ENCODE measurements at places on chromosomes 2 and 18.
A peak's percentile ranks its signal among the peaks of the same experiment; 100 is the strongest.

- no peak for DNase-seq
Measured at GRCh38 chr2:54083021-54083420, 32.4 kb upstream of the ACYP2 start.

- DNase-seq: no peak
Measured at GRCh38 chr2:67842375-67842959, 220.3 kb downstream of the C1D start.

- DNase-seq: no peak
Measured at GRCh38 chr2:215979620-215980019, 33.7 kb downstream of the MREG start.

GRCh38 chr2:99851089-99851488 lies 291.3 kb downstream of the AFF3 start:
- no peak for DNase-seq

GRCh38 chr2:84779781-84780180 lies 101.1 kb downstream of the TRABD2A start:
- no peak for DNase-seq

DNA sequence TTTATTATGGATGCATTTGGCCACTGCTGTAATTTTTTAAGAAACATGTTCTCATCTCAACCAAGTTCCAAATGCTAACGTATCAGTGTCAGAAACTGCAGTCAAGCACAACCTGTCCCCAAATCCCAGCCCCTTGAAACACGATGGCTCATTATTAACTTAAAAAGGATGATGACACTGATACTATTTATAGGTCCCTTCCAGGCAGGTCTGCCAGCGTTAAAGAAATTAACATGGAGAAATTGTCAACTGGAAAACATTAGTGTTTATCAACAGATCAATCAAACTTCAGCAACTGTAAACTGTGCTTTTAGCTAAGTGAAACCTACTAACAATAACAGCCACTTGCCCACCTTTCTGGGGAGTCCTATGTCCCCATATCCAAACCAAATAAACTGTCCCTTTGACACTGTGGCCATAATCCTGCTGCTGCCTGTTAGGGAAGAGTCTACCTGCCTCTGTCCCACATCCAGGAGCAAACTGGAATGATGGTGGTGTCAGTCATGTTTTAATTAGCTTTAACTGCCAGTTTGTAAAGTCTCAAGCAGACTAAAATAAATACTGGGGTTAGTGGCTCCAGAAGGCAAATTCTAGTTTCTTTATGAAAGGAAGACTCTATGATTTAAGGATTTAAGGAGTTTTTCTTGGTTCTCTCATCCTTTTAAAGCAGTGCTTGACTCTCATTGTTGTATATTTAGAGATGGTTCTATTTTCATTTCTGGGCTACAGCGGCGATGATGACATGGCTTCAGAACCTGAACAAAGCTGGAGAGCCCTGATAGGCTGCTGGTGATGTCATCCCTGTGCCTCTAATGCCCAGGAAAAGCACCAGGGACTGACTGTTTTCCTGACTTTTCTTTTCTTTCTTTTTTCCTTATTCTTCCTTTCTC lies 583.6 kb upstream of the PIK3C3 start:
- no peak for DNase-seq

GRCh38 chr2:174595116-174595809 lies 2.3 kb downstream of the WIPF1 start:
- no peak for DNase-seq

DNA sequence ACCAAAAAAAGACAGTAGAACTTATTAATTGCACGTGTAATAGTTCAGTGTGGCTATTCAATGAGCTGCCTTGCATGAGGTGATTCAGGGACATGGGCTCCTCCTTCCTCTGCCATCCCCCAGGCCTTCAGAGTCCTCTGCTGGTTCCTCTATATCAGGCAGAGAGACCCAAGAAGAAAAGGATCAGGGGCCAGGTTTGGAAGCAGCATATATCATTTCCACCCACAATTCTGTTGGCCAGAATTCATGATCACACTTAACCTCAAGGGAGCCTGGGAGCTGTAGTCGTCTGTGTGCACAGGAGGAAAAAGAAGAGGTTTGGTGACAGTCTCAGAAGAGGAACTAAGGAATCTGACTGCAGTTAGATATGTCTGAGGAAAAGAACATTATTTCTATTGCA lies 114.0 kb upstream of the GLS start:
- no peak for DNase-seq

- no peak for DNase-seq
Measured at GRCh38 chr2:160657196-160657595, 163.6 kb upstream of the RBMS1 start.

DNA sequence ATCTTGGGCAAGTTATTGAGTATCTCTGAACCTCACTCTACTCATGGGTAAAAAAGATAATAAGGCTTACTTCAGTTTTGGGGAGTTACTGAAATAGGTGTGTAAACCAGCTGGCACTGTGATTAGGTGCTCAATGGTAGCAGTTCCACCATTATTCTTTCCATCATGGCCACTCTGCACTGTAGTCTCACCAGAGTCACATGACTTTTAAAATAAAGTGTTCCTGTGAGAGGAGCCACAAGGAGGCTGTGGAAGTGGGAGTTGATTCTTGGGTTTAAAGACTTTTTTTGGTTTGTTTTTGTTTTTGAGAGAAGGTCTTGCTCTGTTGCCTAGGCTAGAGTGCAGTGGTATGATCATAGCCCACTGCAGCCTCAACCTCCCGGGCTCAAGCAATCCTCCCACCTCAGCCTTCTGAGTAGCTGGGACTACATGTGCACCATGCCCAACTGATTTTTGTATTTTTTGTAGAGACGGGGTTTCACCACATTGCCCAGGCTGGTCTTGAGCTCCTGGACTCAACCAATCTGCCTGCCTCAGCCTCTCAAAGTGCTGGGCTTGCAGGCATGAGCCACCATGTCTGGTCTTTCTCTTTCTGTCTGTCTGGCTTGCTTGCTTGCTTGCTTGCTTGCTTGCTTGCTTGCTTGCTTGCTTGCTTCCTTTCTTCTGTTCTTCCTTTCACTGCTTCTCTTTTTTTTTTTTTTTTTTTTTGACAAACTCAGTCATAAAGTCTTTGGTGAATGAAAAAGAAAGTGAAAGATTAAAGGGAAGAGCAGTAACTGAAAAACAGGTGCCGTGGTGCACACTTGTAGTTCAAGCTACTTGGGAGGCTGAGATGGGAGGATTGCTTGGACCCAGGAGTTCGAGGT lies 21.2 kb upstream of the ACVR1 start:
- no peak for DNase-seq

- no peak for DNase-seq
Measured at GRCh38 chr18:896315-896714, 8.4 kb upstream of the ADCYAP1 start.

GRCh38 chr2:9434489-9434888 lies 11.0 kb downstream of the CPSF3 start:
- no peak for DNase-seq

DNA sequence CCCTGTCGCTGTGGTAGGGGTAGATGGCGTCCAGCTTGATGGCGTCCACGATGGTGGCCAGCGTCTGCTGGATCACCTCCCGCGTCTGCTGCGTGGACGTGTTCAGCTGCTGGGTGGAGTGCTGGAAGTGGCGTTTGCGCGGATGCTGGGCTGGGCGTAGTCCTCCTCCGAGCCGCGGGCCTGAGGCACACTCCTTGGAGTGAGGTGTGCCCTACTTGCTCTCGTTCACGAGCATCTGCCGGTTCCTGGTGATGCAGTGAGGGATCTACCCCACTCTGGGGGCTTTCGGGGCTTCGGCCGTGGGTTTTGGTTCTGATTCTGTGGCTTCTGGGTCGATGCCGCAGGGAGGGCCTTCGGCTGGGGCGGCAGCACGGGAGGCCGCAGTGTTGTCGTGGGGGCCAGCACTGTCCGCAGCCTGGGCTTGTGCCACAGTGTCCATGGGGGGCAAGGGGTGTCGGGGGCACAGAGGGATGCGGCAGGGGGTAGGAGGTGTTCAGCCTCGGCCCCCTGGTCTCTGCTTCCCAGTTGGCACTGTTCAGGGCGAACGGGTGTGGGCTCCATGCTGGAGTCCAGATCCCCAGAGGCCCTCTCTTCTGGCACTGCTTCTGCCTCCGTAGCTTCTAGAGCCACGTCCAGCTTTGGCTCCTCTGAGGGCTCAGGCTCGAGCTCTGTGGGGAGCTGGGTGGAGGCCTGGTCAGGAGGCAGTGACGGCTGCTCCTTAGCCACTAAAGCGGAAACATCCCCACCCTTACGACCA lies 890.6 kb upstream of the LRRTM1 start:
- DNase-seq: no peak

GRCh38 chr2:59276917-59277316 lies 1035.8 kb upstream of the FANCL start:
- DNase-seq: no peak

DNA sequence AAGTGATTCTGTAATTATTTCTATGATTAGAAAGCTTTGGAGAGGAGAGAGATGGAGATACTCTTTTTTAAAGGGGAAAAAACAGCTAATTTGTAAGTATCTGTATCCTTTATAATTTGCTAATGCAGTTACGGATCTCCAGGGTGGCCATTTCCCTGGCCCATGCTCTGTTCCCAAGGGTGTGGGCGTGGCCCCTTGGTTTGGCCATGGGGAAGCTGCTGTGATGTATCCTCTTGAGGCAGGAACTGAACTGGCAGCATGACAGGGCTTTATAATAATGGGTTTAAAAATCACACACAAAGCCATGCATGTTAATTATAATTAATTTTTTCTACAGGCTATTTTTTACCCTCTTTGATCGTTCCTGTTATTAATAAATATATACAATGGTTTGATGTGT lies 27.0 kb downstream of the TRAPPC12 start:
- no peak for DNase-seq

- DNase-seq: no peak
Measured at GRCh38 chr2:62471816-62472215, 34.2 kb downstream of the TMEM17 start.

- no peak for DNase-seq
Measured at GRCh38 chr2:2683606-2684224, 352.6 kb upstream of the MYT1L start.

- DNase-seq: no peak
Measured at GRCh38 chr2:241459520-241459919, 48.9 kb downstream of the STK25 start.

GRCh38 chr2:42191285-42192009 lies 22.3 kb downstream of the EML4 start:
- no peak for DNase-seq

GRCh38 chr2:3664925-3665324 lies 6.9 kb downstream of the ALLC start:
- no peak for DNase-seq

- no peak for DNase-seq
Measured at GRCh38 chr2:105144152-105144940, 97.2 kb upstream of the GPR45 start.

DNA sequence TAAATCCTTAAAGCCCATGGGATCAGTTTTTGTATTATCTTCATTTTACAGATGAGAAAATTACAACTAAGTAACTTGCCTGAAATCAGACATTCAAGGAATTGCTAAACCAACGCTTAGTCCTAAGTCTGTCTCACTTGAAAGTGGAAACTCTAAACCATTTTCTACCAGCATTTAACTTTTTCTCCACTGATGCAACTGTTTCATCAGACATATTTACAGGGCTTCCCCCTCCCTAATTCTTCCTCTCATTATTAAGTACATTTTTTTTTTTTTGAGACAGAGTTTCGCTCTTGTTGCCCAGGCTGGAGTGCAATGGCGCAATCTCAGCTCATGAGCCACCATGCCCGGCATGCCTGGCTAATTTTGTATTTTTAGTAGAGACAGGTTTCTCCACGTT lies 88.6 kb downstream of the ACVR1C start:
- DNase-seq: no peak

GRCh38 chr2:74385396-74385795 lies 5.3 kb upstream of the DCTN1 start:
- DNase-seq: no peak

DNA sequence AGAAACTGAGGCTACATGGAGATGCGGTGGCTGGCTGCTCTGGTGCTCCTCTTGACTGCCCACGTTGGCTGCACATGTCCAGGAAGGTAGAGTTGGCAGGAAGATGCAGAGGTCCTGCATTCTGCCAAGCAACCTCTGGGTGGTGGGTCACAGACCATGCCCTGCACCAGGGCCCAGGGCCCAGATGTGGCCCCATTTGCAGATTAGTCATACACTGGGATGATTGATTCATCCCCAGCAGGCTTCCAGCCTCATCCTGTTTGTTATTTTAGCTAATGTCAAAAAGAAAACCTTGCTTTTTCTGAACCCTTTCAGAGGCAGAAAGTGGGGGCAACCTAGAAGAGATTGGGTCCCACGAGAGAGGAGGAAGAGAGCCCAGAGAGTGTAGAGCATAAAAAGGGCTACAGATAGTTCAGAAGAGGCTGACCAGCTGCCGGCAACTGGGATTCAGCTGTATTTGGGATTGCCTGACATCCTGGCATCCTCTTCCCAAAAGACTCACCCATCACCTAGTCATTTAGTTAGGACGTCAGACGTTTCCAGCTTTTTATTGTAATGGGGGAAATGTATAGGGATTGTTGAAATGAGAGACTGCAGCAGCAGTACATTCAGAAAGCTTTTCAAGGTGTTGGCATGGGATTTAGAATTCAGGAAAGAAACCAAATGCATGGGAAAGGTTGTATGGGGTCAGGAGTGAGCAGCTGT lies 101.9 kb downstream of the CTIF start:
- no peak for DNase-seq

GRCh38 chr2:240360645-240361475 lies 74.6 kb upstream of the GPC1 start:
- no peak for DNase-seq

- DNase-seq: peak; percentile 28
Measured at GRCh38 chr2:176931588-176932563, 280.7 kb upstream of the HNRNPA3 start.

DNA sequence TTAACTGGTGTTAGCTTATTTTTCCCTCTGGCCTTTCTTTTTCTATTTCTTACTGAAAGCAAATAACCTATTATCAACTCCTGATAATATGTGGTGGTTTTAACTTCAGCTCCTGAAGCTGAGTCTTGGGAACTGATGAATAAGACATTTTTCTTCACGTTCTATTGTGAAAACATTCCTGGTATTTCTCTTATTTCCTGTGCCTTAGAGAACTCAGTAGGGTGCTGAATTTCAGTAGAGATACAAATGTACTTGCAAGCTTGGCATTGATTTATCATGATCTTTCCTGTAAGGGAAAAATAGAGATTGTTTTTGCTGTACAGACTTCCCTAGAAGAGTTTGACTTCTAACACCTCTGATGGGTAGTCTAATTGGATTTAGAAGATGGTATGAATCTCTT lies 52.8 kb upstream of the DCC start:
- DNase-seq: no peak

GRCh38 chr2:150605664-150606063 lies 118.2 kb upstream of the RND3 start:
- DNase-seq: no peak

DNA sequence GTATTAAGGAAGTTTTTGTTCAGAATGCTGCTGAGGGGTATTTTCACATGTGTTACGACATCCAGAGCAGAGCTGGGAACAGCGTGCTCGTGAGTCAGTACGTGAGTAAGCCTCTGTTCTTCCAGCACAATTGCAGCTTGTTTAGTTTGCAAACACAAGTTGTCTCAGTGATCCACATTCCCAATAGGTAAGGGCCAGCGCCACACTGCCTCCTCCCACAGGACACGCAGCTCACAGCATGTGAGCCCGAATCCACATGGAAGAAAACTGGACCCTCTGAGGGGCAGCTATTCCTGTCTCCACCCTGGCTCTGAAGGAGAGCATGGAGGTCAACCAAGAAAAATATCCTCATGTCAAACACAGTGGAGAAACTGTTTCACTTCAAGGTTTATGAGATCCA lies 173.9 kb upstream of the PID1 start:
- no peak for DNase-seq

- peak; percentile 62 for DNase-seq
Measured at GRCh38 chr2:120312860-120313694, 32.9 kb upstream of the INHBB start.

Data from effector memory CD8-positive, alpha-beta T cell (primary cell).